ENCODE measurements at places on chromosomes 13 and 19.

DNA sequence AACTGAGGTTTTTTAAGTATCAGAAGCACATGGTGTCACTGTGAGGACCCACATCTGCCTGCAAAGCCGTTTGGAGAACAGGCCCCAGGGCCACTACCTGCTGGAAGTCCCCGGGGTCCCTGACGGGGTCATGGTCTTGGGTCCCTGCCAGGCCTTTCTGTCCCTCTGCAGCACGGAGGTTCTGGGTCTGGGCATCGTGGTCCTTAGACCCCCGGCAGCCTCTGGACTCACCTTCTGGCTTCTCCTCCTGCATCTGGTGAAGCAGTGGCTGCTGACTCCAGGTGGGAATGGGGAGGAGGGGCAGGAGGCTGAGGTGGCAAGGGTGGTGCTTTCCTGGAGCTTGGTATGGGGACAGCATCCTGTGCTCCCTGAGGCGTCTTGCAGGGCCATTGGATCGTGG lies 198.6 kb downstream of the TEX29 start:
- no peak for DNase-seq

DNA sequence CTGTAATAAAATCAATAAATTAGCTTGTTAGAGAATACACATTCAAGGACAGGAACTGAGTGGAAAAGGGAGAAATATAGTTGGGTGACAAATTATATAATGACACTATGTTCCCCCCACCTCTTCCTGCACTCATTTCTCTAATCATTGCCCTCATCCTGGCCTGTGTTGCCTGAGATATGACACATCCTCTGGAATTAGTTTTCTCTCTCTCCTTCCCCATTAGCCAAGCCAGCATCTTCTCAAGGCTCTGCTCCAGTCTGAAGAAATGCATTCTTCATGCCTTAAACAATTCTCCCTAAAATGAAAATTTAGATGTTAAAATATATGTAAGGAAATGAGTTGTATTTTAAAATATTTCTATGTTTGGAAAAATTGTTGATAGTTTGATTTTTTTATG lies 280.3 kb downstream of the POU4F1 start:
- DNase-seq: no peak

DNA sequence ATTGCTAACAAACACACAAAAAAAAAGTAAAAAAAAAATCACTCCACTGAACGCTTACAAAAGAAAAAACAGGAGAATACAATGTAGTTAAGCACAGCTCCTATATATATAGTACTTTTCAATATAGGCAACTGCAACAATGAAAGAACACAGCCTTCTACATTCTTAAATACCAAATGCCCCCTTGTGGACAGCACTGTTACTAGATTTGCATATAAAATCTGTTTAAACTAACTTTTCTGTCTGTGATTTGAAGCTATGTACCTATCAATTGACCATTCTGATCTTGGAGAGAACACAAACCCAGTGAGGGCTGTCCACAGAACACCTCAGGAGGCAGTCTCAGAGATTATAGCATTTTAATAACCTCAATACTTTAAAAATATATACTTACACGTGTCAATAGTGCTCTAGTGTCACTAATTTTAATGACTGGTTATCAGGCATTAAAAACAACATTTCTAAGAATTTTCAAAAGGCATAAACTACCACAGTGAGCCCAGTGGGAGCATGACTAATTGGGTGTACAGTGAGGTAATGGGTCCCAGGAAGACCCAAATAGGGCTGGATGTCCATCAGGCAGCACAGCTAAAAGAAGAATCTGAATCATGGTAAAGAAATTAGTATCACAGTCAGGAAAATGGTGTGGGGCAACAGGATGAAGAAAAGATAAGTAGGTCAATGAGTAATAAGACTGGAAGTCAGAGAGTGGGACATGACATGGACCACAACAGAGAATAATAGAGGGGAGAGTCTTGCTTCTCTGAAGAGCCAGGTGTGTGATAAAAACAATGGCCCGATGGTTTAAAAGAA lies 22.2 kb downstream of the CCDC169 start:
- DNase-seq: peak; percentile 21

- DNase-seq: no peak
These were observed 42.3 kb upstream of the MEDAG start for GRCh38 chr13:30863796-30864195.

GRCh38 chr19:36331353-36332228 lies 47.4 kb downstream of the ZFP14 start:
- DNase-seq: peak; percentile 93

DNA sequence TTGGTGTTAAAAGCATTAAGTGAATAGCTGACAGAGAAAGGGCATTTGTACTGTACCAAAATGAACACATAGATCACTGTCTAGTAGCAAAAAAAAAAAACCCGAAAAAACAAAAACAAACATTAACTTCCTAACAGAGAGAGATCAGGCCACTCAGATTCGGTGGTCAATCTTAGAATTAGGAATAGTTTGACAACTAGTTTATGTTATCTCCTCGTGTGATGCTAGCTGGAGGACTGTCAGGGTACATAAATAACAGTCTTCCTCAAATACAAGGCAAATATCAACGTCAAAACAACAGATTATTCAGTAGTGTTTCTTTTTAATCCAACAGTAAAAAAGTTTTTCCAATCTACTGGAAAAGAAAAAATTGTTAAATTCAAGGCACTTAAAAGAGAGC lies 1.7 kb downstream of the ZMYM5 start:
- DNase-seq: peak; percentile 4

DNA sequence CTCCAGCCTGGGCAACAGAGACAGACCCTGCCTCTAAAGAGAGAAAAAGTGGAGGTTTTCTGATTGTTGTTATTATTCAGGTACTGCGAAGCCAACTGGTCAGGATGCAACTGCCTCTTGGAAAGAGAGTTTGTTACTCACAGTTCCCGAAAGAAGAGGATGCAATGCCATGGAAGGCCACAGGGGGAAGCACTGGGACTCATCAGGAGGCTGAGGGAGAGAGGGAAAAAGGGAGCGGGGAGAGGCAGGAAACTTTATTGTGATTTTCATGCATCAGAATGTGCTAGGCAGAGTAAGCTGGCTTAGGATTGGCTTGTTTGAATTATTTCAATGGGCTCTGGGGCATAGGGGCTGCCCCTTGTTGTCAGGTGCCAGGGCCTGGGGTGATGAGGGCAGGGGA lies 27.6 kb downstream of the MYO9B start:
- DNase-seq: no peak

DNA sequence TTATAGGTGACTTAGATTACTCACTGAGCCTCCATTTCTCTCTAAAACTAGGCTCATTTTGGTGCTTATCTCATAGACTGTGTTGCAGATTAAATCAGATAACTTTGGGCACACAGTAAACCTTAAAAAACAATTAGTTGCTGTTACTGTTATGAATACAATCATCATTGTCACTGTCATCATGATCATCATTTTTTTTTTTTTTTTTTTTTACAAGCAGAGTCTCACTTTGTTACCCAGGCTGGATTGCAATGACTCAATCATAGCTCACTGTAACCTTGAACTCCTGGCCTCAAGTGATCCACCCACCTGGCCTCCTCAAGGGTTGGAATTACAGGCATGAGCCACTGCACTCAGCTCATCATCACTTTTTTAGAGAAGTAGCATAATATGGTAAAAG lies 60.0 kb downstream of the VWA8 start:
- no peak for DNase-seq

- DNase-seq: no peak
These were observed 52.6 kb upstream of the C13orf46 start for GRCh38 chr13:114026481-114026880.

GRCh38 chr19:47518139-47518538 lies 3.3 kb upstream of the NAPA start:
- DNase-seq: no peak

DNA sequence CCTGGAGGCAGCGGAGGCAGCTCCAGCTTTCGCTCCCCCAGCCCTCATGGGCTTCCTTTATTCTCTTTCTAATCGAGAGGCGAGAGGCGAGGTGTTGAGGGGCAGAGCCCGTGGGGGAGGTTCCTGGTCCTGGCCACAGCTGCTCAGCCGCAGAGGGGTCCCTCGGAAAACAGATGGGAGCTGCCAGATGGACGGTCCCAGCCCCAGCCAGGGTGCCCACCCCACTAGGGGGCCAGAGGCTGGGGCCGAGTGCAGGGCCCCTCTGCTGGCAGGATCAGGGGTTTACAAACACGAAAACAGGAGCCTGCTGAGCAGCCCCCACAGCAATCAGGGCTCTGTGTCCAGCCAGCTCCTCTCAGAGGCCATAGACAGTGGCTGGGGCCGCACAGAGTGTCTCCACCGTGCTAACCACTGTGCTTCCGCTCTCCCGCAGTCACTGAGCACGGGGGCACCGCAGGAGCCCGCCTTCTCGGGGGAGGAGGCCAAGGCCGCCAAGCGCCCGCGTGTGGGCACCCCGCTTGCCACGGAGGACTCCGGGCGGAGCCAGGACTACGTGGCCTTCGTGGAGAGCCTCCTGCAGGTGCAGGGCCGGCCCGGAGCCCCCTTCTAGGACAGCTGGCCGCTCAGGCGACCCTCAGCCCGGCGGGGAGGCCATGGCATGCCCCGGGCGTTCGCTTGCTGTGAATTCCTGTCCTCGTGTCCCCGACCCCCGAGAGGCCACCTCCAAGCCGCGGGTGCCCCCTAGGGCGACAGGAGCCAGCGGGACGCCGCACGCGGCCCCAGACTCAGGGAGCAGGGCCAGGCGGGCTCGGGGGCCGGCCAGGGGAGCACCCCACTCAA lies 182.2 kb downstream of the KDM4B start:
- DNase-seq: no peak

- DNase-seq: no peak
These were observed 55.4 kb upstream of the ZNF724 start for GRCh38 chr19:23305555-23305954.

DNA sequence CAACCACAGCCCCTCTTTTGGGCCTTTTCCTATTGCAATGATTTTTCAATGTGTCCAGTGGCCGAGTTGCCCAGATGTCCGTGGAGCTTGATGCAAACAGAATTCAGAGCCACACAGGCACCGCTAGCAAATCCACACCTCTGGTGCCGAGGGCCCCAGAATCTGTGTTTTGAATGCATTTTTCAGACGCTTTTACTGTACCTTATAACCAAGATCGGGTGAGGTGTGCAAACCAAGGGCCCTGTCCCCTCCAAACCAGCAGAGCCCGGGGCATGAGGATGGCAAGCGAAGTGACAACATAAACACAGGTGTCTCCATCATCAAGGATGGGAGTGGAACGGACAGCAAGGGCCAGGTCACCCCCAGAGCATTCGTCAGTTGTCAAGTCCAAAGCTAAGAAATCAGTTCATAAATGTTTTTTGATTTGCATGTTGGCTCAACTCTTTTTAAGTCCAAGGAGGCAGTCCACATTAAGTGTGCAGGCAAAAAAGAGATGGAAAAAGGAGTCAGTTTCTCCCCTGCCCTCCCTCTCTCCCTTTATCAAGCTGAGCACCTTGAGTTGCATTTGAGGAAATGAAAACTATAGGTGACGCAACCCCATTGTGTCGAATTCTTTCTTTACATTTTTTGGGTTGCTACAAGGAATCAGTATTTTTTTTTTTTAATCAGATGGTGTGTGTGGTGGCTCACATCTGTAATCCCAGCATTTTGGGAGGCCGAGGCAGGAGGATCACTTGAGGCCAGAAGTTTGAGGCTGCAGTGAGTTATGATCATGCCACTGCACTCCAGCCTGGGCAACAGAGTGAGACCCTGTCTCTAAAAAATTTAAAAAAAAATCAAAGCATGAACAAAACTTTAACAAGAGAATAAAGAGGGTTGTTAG lies 2.9 kb downstream of the CCDC8 start:
- DNase-seq: no peak

GRCh38 chr19:58455306-58455705 lies 3.9 kb downstream of the ZNF324B start:
- DNase-seq: no peak

- no peak for DNase-seq
These were observed 68.6 kb downstream of the FOXO1 start for GRCh38 chr13:40597735-40598365.

- DNase-seq: no peak
These were observed 22.4 kb downstream of the GTF2F2 start for GRCh38 chr13:45142440-45143345.

DNA sequence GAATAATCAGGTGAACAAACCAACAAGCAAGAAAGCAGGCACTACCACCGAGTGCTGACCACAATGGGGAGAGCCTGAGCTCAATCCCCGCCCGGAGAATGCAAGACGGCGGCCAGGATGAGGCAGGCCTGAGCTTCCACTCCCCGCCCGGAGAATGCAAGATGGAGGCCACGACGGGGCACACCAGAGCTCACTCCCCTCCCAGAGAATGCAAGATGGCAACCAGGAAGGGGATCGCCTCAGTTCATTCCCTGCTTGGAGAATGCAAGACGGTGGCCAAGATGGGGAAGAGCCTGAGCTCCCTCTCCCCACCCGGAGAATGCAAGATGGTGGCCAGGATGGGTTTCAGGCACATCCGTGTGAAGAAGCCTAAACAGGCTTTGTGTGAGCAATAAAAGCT lies 24.7 kb upstream of the MIER2 start:
- no peak for DNase-seq

GRCh38 chr19:45451131-45451849 lies 16.5 kb upstream of the FOSB start:
- DNase-seq: no peak

DNA sequence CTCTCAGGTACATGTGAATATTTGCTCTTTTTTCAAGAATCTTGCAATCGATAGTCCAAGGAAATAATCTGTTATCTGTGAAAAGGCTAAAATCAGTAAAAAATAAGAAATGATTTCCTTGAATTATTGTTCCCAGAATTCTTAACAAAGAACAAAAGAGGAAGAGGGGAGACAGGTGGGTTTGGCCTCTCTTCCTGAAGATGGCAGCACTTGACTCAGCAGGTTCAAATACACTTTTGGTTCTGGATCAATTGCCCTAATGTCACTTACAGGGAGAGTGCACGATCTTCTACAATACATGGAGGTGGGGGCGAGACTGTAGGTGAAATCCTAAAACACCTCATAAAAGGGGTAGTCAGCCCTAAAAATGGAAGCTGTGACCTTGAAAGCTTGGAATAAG lies 358.7 kb downstream of the IRS2 start:
- DNase-seq: no peak

DNA sequence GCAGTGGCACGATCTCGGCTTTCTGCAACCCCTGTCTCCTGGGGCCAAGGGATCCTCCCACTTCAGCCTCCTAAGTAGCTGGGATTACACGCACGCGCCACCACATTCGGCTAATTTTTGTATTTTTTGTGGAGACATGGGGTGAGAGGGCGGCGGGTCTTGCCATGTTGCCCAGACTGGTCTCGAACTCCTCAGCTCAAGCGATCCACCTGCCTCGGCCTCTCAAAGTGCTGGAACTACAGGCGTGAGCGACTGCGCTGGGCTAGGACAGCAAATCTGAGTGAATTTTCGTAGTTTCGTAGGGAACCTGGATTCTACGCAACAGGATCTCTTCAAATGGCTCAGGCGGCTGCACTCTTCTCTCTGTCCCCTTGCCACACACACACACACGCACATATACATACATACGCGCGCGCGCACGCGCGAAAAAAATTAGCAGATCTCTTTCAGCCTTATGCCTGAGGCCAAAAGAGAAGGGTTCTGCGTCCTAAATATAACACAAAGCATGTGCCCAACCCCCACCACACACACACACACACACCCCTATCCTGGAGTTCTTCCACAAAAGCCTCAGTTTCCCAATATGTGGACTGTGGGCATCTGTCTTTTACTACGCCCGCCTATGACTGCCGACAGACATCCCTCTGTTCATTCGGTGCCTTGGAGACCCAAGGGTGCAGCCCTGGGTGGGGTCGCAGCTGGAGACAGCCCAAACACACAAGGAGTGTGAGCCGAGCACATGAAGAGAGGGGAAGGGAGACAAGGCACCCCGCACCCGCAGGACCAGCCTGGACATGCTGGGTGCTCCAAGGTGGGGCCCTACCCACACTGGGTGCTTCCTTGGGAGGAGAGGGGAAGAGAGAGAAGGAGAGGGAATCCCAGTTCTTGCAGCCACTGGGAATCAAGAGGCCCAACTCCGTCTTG lies 616 bp downstream of the PINLYP start:
- no peak for DNase-seq

All from hepatic stellate cell (primary cell).